ENCODE measurements at places on chromosomes 4 and X.

GRCh38 chr4:102541697-102542096 is 40.5 kb downstream of the NFKB1 start:
- DNase-seq: no peak

DNA sequence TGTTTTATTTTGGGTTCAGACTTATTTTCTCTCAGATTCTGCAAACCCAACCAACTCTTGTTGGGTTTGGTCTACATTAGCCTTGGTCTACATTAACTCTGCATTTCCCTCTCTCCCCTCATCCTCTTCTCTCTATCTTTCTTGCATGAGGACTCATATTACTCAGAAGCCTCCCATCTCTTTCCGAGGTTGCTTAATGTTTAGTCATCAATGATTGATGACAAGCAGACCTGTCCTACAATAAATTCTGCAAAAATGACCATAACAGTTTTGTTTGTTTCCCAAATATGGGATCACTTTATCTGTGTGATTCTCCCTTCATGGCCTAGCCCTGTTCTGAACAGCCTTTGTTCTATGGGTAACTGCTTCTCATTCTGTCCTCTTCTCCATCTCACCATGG is 75.2 kb downstream of the GABRB1 start:
- no peak for DNase-seq

DNA sequence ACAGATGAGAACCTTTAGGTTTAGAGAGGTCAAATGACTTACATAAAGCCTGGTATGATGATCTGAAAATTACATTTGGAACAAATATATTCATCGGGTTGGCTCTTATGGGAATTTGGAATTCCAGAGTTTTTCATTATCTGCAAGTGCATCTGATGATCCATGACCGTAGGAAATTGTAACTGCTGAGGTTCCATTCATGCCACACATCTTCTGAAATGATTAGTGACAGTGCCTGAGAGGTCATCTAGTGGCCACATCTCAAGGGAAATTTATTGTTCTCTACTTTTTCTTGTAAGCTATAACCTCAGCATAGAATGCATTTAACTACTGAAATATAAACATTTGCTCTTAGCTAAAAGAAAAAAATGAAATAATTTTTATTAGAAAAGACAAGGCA is 105.8 kb upstream of the NWD2 start:
- no peak for DNase-seq

- DNase-seq: no peak
Measured at GRCh38 chrX:38806875-38807621, 5.8 kb downstream of the MID1IP1 start.

DNA sequence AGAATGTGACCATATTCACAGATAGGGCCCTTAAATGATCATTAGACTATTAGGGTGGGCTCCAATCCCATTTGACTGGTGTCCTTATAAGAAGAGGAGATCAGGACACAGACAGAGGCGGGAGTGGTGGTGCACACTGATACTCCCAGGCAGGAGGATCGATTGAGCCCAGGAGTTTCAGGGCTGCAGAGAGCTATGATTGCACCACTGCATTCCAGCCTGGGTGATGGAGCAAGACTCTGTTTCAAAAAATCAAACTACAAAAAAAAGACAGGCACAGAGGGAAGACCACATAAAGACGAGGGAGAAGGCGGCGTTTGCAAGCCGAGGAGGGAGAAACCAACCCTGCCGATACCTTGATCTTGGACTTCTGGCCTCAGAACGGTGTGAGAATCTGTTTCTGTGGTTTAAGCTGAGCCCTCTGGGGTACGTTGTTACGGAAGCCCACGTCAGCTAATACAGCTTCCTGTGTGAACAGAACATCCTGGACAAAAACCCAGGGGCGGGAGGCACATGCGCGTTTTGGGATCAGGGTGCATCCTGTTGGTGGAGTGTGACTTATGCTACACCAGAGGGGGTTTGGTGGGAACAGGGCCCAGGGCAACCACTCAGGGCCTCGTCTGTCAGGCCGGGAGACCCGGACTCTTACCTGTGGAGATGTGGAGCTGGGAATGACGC is 211.8 kb upstream of the PSAPL1 start:
- no peak for DNase-seq

DNA sequence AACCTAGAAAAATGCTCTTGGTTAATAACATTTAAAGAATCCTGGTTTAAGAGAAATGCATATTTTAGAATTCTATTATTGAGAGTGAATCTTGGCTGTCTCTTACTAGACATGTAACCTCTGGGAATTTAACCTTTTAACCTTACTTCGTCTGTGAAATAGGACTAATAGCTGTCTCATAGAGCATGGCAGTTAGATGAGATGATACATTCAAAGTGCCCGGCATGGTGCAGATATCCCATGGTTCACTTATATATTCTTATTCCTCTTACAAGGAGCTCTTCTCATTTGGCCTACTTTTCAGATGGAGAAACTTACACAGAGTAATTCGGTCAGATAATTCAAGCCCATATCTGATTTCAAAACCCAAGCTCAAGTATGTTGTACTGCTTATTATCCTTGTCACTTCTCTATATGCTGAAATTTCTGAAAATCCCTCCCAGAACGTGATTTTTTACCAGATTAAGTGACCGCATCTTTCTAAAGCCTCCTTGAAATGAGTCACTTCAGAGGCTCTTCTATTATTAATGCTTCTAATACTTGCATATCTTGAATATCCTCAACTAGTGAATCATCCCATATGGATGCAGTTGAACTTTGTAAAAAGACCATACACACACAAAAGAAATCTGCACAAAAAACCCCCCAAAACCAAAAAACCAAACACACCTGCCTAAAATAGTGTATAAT is 4.9 kb downstream of the CDKN2AIP start:
- no peak for DNase-seq

DNA sequence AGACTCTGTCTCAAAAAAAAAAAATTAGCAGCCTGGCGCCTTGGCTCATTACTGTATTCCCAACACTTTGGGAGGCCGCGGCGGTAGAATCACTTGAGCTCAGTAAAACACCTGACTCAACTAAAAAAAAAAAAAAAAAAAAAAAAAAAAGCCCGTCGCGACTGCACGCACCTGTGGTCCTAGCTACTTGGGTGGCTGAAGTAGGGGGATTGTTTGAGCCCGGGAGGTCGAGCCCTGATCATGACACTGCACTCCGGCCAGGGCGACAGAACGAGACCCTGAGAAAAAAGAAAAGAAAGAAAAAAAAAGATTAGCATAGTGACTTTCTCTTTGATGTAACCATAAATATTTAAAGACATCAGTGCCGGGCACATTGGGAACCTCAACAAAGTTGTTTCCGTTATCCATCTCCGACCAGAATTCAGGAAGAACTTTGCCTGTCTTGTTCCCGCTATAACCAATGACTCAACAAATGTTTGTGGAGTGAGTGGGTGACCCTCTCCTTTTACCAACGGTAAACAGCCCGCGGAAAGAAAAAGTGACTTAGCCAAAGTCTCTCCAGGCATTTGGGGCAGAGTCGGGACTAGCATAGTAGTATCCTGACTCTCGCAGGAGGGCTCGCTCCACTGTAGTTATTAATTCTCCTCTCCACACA is 553 bp upstream of the MED28 start:
- DNase-seq: no peak

GRCh38 chr4:159747983-159748382 is 645.1 kb downstream of the RAPGEF2 start:
- DNase-seq: no peak

DNA sequence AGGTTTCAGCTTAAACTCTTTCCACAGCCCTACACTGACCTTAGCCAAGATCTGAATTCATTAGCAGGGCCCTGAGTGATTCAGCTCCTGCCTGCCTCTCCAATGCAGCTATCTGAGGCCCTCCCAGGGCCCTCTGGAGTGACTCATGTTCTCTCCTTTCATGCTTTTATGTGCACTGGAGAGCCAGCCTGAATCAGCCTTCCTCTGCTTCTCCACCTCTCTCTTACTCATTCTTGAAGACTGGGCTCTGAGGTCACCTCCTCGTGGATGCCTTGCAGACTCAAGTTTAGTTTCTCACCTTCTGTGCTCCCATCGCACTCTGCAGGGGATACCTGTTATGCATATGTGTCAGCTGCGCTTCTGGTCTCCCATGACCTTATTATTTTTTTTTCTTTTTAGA is 3.1 kb upstream of the OCIAD2 start:
- DNase-seq: no peak

DNA sequence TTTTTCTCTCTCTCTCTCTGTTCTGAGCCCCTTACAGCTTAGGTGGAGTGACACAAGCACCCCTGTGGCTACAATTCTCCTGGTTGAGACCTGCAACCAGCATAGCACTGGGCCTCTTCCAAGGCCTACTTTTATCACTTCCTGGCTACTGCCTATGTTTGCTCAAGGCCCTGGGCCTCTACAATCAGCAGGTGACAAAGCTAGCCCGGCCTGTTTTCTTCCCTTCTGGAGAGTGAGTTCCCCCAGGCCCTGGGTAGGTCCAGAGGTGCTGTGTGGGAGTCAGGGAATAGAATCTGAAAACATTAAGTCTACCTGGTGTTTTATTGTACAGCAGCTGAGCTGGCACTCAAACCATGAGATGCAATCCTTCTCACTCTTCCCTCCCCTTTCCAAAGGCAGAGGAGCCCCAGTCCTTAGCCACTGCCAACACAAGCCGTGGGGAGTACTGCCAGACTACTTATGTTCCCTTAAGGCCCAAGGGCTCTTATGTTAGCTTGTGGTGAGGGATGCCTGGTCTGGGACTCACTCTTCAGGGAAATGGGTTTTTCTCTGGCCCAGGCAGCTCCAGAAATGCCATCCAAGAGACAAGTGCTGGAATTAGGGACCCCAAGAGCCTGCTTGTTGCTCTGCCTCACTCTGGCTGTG is 23.8 kb upstream of the MAGEC3 start:
- DNase-seq: no peak

DNA sequence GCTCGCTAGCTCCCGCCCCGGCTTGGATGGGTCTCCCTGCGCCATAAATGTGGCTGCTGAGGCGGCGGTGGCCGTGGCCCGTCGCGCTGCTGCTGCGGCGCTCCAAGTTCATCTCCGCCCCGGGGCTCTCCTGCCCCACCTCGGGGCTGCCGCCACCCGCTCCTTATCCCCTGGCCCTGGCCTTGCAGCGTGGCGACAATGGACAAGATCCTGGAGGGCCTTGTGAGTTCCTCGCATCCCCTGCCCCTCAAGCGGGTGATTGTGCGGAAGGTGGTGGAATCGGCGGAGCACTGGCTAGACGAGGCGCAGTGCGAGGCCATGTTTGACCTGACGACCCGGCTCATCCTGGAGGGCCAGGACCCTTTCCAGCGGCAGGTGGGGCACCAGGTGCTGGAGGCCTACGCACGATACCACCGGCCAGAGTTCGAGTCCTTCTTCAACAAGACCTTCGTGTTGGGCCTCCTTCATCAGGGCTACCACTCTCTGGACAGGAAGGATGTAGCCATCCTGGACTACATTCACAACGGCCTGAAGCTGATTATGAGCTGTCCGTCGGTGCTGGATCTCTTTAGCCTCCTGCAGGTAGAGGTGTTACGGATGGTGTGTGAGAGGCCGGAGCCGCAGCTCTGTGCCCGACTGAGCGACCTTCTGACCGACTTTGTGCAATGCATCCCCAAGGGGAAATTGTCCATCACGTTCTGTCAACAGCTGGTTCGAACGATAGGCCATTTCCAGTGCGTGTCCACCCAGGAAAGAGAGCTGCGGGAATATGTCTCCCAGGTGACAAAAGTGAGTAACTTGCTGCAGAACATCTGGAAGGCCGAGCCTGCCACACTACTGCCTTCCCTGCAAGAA is 763 bp downstream of the USP38 start:
- no peak for DNase-seq

GRCh38 chr4:152014280-152014679 is 253.5 kb upstream of the GATB start:
- no peak for DNase-seq

GRCh38 chr4:157220371-157220881 is at the start of gene GRIA2:
TSS of gene GRIA2 (plus strand) at chr4:157220728. CDS start at chr4:157221043, 315 bp downstream.
- peak; percentile 92 for DNase-seq

DNA sequence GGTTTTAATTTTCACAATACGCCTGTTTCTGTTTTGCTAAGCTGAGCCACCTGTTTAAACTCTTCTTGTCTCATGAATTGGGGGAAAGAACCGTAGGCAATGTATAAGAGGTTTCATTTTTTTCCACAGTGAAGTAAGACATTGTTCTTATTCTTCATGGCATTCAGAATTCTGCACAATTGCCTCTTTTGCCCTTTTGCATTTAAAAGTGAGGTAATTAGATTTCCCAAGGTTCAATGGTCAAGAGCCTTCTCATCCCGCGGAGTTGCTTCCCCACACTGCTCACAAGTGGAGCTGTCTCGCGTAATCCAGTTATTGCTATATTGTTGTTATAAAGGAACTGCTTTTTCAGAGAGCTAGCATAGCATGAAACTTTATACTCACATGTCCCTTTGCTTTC is 90.9 kb upstream of the SPRY1 start:
- no peak for DNase-seq

DNA sequence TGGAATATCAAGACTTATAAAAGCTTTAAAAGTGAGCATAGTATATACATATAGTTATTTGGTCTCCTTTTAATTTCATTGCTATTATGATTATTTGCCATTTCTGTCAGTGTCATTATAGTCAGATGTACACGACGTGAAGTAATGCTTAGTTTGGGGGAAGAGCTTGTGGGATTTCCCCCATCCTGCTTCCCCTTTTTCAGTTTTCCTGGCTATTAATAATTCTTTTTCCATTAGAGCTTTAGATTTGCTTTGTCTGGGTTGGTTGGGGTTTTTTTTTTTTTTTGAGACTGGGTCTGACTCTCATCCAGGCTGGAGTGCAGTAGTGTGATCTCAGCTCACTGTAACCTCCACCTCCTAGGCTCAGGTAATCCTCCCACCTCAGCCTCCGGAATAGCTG is 5.4 kb downstream of the ABCE1 start:
- no peak for DNase-seq

GRCh38 chrX:46553935-46554334 is 8.7 kb upstream of the ZNF674 start:
- no peak for DNase-seq

- DNase-seq: no peak
Measured at GRCh38 chr4:55075823-55076716, 49.3 kb downstream of the KDR start.

DNA sequence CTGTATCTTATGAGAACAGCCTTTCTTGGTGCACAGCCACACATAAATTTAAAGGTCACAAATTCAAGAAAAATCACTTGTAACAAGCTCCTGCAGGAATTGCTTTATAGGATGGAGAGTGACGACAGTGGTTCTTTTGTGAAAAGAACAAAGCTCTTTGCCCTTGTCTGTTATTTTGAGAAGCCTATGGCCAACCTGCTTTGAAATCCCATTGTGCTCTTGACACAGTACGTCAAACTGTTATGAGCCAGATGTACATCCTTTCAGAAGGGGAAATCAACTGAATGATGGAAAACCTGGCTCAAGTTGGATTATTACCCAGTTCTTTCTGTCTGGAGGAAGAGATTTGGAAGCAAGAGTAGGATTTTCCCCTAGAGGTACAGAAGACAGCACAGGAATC is 1454.2 kb downstream of the ARAP2 start:
- DNase-seq: no peak

- no peak for DNase-seq
Measured at GRCh38 chr4:8044699-8045098, 105.0 kb upstream of the AFAP1 start.

- no peak for DNase-seq
Measured at GRCh38 chr4:7733201-7733600, 206.5 kb downstream of the AFAP1 start.

Data from C1 segment of cervical spinal cord (tissue), 14 donors.